Activated gamma-delta T cell treated with anti-CD3 and anti-CD28 coated beads, Interleukin-2, amount 50 U/mL, for 16 hours (primary cell): ENCODE measurements at places on chromosomes 12 and 14.
A peak's percentile ranks its signal among the peaks of the same experiment; 100 is the strongest.

DNA sequence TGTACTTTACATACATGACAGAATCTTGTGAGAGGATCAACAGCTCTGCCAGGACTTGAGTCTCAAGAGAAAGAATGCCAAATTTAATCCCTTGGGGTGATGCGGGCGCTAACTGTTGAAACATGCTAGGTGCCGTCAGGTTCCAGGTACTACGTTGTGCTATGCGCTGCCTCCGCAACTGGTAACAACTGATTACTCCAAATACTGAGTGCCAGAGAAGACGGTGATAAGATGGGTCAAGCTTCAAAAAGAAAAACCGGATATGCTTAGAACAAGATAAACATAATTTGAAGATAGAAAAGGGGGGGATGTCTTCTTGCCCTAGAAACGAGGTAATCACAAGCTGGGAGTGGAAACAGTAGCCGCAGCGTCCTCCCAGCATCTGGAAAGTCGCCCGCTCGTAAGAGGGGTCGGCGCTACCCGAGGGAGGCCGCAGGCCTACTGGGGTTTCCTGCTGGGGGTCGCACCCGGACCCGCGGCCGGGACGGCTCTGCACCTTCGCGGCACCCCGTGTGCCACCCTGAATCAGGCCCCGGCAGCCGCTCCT, 678 bp downstream of the ZBTB25 start:
- DNase-seq, result no peak

DNA sequence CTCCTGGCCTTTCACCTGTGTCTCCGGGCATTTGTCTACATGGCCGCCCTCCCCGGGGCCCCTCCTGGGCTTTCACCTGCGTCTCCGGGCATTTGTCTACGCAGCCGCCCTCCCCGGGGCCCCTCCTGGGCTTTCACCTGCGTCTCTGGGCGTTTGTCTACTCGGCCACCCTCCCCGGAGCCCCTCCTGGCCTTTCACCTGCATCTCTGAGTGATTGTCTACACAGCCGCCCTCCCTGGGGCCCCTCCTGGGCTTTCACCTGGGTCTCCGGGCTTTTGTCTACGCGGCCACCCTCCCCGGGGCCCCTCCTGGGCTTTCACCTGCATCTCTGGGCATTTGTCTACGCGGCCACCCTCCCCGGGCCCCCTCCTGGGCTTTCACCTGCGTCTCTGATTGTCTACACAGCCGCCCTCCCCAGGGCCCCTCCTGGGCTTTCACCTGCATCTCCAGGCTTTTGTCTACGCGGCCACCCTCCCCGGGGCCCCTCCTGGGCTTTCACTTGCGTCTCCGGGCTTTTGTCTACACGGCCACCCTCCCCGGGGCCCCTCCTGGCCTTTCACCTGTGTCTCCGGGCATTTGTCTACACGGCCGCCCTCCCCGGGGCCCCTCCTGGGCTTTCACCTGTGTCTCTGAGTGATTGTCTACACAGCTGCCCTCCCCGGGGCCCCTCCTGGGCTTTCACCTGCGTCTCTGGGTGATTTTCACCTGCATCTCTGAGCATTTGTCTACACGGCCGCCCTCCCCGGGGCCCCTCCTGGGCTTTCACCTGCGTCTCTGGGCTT, 68.0 kb upstream of the GALNT9 start:
- no peak for DNase-seq

- DNase-seq, result no peak
These were observed 254.0 kb upstream of the KITLG start for GRCh38 chr12:88834226-88834625.

- DNase-seq, result no peak
These were observed 9.4 kb downstream of the CARMIL3 start for GRCh38 chr14:24060984-24061913.

- DNase-seq, result no peak
These were observed 234.2 kb downstream of the TTC8 start for GRCh38 chr14:89058697-89059096.

DNA sequence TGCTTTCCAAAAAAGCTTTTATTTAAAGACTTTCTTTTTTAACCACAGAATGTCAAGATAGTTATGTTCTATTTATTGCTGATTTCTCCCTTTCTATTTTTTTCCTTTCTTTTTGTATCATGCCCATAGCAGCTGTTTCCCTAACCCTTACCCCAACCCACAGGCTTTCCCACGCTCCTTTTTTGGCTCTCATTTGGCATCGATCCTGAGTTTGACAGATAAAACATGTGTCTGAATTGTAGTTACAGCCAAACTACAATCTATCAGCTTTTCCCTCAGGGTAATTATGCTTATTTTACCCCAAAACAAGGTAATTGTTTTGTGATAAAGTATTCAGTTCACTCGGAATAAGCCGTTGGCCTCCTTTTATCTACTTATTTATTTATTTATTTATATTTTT, 46.7 kb downstream of the PDE3A start:
- DNase-seq, result no peak

DNA sequence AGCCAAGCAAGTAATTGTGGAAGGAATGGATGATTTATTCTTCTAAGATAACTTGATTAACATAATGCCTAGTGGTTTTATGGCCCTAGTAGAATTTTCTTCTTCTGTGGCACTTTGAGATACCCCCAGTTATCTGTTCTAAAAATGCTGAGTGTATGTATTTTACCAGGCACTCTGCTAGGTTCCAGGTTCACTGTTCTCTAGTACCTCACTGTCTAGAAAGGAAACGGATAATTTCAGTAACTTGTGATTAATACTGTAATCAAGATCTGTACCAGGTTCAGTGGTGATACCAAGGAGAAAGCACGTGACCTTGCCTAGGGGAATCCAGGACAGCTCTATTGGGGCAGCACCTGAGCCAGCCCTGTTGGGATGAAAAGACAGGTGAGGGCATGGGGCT, 8.0 kb downstream of the ANO6 start:
- DNase-seq, result no peak

- no peak for DNase-seq
These were observed 1.7 kb downstream of the TNFRSF1A start for GRCh38 chr12:6340032-6340638.

- DNase-seq, result peak; percentile 38
These were observed 87.4 kb downstream of the B4GALNT3 start for GRCh38 chr12:546920-547845.

DNA sequence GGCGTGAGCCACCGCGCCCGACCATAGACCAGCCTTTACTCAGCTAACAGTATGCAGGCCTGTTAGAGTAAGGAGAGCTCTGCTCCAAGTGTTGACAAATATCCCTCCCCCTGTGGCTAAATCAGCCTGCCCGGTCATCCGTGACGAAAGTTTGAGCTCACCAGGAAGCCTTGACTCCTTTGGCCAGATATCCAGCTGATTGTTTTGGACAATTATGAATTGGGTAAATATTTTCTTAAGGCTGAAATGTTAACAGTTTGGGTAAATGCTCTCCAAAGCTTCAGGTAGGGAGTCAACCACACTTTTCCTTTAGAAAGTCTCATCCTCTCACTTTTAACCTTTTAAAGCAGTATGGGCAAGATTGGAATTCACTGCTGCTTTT, 157.9 kb downstream of the PAWR start:
- no peak for DNase-seq
